Left ventricle myocardium superior (tissue), 1 donor: ENCODE measurements at places on chromosomes 13 and 19.

DNA sequence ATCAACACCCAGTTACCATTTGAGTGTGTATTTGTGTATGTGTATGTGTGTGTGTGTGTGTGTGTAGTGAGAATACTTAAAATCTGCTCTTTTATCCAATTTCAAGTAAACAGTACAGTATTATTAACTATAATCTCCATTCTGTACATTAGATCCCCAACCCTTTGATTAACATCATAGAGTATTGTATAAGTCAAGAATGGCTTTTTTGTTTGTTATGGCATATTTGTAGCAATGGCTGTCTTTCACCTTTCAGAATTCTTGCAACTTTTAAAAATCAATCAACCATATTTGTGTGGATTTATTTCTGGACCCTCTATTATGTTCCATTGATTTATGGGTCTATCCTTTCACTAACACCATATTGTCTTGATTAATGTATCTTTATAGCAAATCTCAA is 779.3 kb upstream of the MIR17HG start:
- no peak for DNase-seq

DNA sequence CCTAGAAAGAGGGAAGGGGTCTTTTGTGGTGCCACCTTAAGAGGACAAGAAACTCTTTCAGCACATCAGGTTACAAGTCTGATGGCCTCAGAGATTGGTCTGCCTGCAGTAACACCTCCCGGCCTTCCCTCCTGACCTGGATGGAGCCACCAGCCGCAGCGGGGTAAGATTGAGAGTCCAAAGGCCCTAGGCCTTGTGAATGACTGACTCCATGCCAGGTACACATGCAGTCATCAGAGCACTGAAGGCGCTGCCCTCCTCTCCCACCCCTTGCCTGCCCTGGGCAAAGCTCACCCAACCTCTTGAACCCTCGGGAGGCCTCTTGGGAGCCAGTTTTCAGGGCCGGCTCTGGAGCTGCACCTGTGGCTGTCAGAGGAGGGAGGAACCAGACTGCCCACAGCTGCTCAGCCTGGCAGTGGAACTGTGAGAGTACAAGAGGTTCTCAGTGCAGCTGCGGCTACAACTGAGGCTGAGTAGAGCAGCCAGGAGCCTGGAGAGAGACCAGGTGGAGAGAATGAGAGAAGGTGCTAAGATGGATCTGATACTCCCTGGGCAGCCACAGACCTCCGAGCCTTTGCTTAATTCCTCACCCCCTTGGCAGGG is 23.8 kb upstream of the C13orf42 start:
- DNase-seq, result no peak

- peak; percentile 78 for DNase-seq
Observed at GRCh38 chr13:95540888-95541287, 11.6 kb upstream of the CLDN10 start.

DNA sequence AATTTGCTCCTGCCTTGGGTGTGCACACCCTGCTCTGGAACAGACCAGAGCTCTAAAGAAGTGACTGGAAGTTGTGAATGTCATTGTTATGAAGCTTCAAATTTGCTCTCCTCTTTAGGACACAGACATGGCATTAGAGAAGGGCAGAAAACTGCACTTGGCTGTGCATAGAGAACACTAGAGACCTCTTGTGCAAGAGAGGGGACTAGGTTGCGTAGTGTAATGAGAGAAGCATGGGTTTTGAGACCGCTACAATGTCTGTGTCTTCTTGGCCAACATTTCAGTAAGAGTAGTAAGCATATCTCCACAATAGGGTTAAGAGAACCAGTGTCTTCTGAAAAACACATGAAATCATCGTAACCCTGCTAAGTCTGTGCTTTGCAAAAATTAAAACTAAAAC is 423.3 kb downstream of the SPRY2 start:
- no peak for DNase-seq

GRCh38 chr19:29807870-29808405 is 3.9 kb upstream of the CCNE1 start:
- no peak for DNase-seq

GRCh38 chr19:17327654-17328516 is 6.8 kb downstream of the ANO8 start:
- peak; percentile 64 for DNase-seq

GRCh38 chr19:21133633-21134032 is 8.2 kb upstream of the ZNF431 start:
- DNase-seq, result no peak

DNA sequence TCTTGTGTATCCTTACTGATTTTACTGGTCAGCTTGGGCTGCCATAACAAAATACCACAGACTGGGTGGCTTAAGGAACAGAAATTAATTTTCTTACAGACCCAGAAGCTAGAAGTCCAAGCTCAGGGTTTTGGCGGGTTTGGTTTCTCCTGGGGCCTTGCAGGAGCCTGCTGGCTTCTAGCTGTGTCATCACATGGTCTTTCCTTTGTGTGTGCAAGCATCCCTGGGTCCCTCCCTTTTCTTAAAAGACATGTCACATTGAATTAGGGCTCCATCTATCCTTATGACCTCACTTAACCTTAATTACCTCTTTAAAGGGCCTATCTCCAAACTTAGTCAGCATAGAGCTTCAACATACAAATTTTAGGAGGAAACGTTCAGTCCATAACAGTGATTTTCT is 23.4 kb downstream of the UBAC2 start:
- DNase-seq, result no peak

- DNase-seq, result peak; percentile 66
Observed at GRCh38 chr13:112978561-112979405, 9.8 kb downstream of the MCF2L start.

DNA sequence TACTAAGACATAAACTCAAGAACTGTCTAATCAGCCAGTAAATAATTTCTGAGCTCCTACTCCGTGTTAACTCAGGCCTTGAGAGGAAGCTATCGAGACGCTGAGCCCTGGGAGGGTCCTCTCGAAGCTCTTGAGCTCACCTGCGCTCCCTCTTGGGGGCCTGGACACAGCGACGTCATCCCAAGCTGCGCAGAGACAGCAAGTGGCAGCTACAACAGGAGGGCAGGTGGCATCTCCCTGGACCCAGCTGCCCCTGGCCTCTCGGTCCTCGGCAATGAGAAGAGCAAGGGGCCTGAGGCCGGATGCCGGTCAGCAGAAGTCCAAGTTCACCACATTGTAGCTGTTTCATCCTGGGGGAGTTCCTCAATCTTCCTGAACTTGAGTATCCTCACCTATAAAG is 30.5 kb upstream of the TUBGCP3 start:
- DNase-seq, result no peak

- no peak for DNase-seq
Observed at GRCh38 chr13:75704927-75705288, 68.8 kb downstream of the LMO7 start.

GRCh38 chr19:40205760-40206159 is 12.4 kb downstream of the TTC9B start:
- no peak for DNase-seq
